ENCODE measurements at places on chromosomes 7 and 10.
A peak's percentile ranks its signal among the peaks of the same experiment; 100 is the strongest.

DNA sequence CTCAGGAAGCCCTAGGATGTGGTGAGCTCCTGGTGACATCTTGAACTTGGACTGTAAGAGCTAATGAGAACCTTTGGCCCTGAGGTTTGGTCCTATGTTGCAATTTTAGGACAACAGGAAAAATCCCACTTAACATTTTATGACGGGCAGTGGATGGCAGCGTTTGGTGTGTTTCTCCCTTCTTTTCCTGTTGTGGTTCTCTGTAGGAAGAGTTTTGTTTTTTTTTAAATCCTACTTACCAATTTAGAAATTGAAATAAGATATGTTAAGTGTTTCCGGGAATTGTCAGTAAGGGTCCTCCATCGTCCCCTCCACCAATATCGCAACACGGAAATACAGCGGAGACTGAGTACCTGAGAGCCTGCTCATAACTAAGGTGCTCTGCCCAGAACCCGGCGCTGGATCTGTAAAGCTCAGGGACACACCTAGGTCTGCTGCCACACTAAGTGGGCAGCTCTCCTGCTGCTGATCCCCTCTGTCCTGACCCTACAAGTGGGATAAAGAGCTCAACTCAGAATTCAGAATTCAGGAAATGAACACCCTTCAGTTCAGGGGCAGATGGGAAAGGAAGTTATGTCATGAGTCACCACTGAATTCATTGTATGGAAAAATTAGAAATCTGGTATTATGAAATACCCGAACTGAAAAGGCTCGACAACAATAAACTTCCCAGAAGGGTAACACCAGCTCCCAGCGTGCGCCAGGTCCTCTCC is 9.1 kb upstream of the PROSER2 start:
- no peak for DNase-seq

- no peak for DNase-seq
Observed at GRCh38 chr10:34565934-34566333, 249.2 kb downstream of the PARD3 start.

DNA sequence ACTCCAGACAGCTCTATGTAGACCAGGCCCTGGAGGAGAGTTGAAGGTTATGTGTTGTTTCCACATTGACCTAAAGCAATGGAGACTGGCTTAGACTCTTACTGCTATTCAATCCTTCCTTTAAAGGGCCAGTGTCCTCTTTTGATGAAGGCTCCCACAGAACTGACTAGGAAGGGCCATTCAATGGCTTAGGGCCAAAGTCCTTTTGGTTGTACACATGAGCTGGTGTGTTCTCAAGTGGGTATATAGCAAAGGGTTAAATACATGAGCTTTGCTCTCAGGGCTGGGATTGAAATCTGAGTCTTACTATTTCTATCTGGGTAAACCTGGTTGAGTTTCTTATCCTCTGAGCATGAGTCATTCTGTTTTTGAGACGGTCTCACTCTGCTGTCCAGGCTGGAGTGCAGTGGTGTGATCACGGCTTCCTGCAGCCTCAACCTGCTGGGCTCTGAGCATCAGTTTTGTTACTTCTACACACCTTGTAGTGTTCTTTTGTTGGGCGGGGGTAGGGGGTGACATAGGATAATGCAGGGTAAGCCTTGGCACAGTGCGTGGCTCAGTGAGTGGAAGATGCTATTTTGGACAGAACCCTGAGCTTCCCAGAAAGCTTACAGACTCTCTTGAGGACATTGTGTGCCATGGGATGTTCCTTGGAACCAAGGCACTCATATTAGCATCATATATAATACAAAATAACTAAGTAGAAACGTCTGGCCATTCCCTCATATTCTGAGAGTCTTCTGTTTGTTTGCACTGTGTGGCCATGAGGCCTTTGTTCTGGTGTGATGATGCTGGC is 90.1 kb downstream of the ABCC2 start:
- DNase-seq: no peak

DNA sequence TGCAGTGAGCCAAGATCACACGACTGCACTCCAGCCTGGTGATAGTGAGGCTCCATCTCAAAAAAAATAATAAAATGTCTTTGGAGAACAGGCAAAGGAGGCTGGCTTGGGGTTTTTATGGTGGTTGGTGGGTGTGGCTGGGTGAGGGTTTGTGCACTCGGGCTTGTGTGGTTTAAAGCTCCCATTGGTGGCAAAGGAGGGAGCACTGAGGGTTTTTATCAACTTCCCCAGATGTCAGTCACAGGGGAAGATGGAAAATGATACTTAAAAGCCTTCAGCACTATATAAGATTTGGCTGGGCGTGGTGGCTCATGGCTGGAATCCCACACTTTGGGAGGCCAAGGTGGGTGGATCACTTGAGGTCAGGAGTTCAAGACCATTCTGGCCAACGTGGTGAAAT is 16.3 kb upstream of the RNF216 start:
- DNase-seq: no peak

- DNase-seq: no peak
Observed at GRCh38 chr10:69416695-69417094, at the start of gene TACR2. TACR2 (minus strand) TSS chr10:69416918; CDS start chr10:69416323, 595 bp downstream.

GRCh38 chr10:102431452-102432124 is 786 bp downstream of the CUEDC2 start:
- DNase-seq: no peak

GRCh38 chr10:114094795-114095194 is 51.1 kb downstream of the ADRB1 start:
- no peak for DNase-seq

DNA sequence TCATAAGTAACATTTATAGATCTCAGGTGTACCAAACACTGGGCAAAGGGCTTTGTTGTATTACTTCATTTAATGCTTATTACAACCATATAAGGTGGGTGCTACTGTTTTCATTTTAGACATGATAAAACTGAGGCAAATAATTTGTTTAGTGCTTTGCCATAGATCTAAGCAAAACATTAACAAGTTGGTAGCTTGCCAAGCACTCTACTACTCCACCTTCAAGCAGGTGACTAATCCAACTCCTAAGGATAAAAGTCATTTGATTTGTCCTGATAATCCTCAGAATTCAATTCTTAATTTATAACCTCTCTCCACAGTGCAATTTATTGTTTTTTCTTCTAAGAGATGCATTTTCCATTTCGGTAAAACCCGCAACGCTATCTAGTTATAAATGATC is 646.4 kb downstream of the GRM8 start:
- DNase-seq: no peak

- no peak for DNase-seq
Observed at GRCh38 chr10:51748959-51749358, 49.6 kb upstream of the CSTF2T start.

GRCh38 chr7:159370-160270 is 32.8 kb upstream of the FAM20C start:
- no peak for DNase-seq

DNA sequence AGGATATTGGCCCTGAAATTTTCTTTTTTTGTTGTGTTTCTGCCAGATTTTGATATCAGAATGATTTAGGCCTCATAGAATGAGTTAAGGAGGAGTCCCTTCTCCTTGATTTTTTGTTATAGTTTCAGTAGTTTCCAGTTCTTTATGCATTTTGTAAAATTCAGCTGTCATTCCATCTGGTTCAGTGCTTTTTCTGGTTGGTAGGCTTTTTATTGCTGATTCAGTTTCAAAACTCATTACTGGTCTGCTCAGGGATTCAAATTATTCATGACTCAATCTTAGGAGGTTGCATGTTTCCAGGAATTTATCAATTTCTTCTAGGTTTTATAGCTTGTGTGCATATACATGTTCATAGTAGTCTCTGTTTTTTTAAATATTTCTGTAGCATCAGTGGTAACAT is 10.1 kb upstream of the TMEM196 start:
- no peak for DNase-seq

GRCh38 chr10:86536294-86536861 is 14.8 kb upstream of the WAPL start:
- no peak for DNase-seq

- no peak for DNase-seq
Observed at GRCh38 chr10:77030974-77031373, 606.6 kb downstream of the KCNMA1 start.

- no peak for DNase-seq
Observed at GRCh38 chr7:113705439-113705838, 213.4 kb downstream of the PPP1R3A start.

GRCh38 chr10:96719200-96719599 is 1.1 kb downstream of the PIK3AP1 start:
- no peak for DNase-seq

- peak; percentile 26 for DNase-seq
Observed at GRCh38 chr10:43160046-43160920, 22.0 kb downstream of the CSGALNACT2 start.

DNA sequence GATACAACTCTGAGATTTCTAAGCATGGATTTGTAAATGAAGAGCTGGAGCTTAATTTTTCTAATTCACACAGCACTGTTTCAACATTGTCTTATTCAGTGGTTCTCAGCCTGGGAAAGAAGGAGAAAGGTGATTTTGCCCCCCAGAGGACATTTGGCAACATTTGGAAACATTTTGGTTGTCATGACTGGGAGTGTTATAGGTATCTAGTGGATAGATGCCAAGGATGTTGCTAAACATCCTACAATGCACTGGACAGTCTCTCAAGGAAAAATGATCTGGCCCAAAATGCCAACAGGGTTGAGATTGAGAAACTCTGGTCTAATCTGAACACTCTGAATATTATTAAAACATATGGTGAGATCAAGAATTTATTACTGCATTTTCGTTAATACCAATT is 3.8 kb upstream of the CAV2 start:
- DNase-seq: no peak

DNA sequence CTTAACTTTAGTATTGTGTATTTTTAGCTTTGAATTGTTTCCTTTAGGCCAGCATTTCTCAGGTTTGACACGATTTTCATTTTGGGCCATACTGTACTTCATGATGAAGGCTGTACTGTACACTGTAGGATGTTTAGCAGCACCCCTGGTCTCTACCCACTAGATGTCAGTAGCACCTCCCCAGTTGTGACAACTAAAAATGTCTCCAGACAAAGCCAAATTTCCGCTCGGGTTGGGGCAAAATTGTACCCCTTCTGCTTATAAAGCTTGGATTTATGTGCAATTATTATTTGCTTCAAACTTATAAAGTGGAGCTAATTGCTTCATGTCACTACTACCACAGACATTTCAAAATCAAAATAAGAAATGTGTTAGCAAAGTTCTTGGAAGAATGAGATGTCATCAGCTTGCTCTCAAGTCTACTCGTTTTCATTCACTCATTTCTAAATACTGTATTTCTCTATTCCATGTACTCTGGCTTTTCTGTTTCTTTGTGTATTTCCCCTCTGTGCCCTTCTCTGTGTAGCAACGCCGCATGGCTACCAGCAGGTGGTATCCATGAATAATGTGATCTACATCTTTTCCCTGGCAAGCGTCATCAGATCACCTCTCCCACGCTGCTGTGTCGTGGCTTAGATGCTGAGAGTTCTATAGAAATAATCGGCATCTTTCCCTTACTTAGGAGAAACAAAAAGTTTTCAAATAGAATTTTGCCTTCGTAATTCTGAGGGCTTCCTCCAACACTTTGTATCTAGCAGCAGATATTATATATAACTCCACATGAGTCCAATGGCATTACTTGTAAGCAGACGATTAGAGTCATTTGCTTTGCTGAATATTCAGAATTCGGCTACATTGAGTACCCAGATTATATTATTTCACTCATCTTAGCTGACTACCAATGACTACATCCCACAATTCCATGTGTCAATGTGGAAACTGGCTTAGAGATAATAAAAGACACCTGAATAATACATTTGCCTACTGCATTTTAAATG is 47.8 kb upstream of the CALCR start:
- no peak for DNase-seq

GRCh38 chr10:102780527-102780808 is 36.7 kb downstream of the WBP1L start:
- no peak for DNase-seq

- DNase-seq: no peak
Observed at GRCh38 chr7:909358-910329, 33.3 kb downstream of the GET4 start.

GRCh38 chr7:111384065-111384891 is 178.0 kb downstream of the IMMP2L start:
- DNase-seq: no peak

- no peak for DNase-seq
Observed at GRCh38 chr10:35925493-35925892, 283.4 kb upstream of the FZD8 start.

DNA sequence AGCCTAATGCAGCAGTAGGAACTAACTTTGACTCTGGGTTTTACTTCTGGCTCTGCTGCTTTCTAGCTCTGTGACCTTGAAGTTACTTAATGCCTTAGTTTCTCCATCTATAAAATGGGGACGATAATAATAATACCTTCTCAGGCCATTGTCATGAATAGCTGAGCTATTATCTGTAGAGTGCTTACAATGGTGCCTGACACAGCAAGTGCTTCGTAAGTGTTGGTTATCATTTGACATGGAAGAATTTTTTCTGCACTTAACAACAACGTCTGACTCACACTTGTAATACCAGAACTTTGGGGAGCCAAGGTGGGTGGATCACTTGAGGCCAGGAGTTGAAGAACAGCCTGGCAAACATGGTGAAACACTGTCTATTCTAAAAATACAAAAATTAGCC is 140.5 kb downstream of the ARL4A start:
- DNase-seq: no peak

DNA sequence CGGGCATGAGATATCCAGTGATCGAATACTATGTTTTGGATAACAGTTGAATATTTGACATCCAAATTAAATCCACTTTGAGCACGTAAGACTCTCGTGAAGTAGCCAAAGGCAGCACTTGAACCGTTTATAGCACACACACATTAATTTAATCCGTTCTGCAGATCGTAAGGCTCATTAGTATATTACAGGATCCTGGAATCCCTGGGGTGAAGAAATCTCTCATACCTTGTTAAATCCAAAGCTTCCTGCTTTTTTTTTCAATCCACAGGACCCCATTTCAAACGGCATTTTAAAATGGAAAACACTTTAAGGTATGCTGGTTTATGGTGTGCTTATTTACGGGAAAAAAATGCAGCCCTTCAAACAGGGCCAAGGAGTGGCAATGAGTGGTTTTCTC is 158.4 kb upstream of the ADARB2 start:
- no peak for DNase-seq

- DNase-seq: no peak
Observed at GRCh38 chr10:9709849-9710248, 1307.8 kb upstream of the CELF2 start.

DNA sequence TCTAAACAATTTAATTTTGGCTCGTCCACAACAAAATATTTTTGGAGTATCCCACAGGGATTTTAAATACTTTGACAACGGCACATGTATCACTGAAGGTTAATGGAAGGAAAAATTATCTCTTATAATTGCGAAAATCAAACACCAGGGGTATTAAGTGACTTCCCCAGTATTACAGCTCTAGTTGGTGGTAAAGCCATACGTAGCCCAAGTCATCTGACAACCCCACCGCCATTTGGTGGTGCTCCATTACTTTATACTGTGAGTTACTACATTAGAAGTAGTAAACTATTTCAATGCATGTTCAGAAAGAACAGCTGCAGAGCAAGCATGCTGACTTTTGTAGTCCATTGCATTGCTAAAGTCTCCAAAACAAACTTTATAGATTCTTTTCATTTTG is 179.7 kb downstream of the HGF start:
- DNase-seq: no peak

- DNase-seq: no peak
Observed at GRCh38 chr10:127851661-127852194, 41.0 kb downstream of the CLRN3 start.
